ENCODE measurements at places on chromosomes 7 and 10.
A peak's percentile ranks its signal among the peaks of the same experiment; 100 is the strongest.

DNA sequence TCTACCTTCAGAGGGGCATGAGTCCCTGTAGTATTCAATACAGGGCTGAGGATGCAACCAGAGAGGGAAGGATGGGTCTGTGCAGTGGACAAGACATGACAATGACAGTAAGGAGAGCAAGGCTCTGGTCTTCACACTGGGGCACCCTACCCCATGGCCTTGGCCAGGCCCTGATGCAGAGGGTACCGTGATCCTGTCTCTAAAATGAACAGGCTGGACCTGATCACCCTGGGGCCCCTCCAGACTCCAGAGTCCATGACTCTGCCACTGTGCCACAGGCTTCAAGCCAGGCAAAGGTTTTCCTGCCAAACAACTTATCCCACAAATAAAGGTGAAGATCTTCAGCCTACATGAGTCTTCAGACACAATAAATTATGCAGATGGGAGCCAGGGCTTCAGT, 4.9 kb downstream of the MAT1A start:
- DNase-seq: no peak

GRCh38 chr10:48614481-48615390, 9.9 kb upstream of the ARHGAP22 start:
- DNase-seq: no peak

DNA sequence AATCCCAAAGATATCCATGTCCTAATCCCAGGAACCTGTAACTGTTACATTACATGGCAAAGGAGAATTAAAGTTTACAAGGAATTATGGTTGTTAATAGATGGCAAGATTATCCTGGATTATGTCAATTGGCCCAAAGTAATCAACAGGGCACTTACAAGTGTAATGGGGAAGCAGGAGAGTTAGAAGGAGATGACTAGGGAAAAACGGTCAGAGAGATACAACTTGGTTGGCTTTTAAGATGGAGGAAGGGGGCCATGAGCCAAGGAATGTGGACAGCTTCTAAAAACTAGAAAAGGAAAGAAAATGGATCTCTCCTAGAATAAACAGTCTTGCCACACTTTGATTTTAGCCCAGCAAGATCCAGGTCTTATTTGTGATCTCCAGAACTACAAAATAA, 3.3 kb downstream of the JMJD1C start:
- DNase-seq: no peak

DNA sequence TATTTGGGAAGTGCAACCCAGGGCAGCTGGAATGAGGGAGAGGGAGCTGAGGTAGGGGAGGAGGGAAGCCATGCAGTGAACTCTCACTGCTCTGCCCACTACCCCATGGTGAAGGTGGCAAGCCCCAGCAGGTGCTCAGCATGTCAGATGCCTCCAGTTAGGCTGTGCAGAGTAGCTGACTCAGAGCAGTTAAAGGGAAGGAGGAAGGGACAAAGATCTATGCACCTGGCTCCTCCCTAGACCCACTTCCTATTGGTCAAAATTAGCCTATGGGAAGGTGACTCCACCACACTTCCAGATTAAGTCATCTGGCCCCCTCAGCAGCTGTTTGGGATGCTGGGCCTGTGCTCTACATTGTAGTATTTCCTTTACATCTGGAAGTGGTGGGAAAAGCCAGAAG, 125.7 kb upstream of the MTPN start:
- no peak for DNase-seq

DNA sequence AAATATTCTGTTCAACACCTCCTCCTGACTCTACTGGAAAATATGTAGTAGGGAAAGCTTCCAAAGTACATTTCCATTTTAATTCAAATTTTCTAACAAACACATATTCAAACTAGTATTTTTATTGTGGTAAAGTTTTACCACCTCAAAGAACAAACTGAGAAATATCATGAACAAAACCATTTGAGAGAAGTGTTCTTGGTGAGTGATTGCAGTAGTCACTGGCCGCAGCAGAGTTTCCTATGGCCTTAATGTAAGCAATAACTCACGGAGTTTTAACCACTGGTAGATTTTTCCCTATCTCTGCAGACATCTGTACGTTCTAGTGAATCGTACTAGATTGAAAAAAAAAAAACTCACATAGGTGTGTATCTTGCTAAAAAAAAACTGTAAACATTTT, 487.0 kb upstream of the FZD8 start:
- no peak for DNase-seq

DNA sequence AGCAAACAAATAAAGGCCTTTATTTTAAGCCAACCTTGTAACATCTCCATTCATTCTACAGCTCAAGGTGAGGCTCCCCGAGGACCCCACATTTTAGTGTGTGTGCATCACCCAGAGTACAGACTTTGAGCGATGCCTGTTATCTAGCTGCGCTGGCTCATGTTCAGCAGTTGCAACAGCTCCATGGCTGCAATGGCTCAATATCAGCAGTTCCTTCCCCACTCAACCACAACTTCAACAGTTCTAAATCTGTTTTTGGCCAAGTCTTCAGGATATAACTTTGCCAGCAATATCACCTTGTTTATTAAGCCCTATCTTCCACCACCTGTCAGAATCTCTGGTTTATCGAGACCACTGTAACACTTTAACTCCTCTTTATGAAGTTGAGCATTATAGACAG, 95.8 kb downstream of the WNT2 start:
- DNase-seq: no peak

DNA sequence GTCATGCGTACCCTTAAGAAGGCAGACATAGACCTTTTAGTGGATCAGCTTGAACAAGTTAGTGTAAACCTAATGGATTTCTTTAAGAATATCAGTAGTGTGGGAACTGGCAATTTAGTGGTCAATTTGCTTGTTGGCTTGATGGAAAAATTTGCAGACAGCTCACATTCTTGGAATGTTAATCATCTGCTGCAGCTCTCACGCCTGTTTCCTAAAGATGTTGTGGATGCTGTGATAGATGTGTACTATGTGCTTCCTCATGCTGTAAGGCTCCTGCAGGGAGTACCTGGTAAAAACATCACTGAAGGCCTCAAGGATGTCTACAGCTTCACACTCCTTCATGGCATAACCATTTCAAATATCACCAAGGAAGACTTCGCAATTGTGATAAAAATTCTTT, 103.4 kb downstream of the ABCA13 start:
- no peak for DNase-seq

DNA sequence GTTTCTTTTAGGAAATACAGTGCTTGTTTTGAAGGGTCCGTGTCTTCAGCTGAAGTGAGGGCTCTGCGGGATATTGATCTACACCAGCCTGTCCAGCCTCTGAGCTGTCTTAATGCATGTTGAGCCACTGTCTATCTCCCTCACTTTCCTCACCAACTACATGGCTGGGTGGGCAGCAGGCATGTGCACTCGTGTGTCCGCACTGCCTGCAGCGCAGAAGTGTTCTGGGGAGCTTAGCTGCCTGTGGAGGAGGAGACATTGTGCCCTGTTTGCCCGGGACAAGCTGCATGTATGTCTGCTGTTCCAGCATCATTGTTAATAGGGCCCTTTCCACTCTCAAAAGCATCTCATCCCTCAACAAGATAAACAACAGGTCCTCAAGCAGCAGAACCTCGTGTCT, 133.1 kb upstream of the EEPD1 start:
- no peak for DNase-seq

GRCh38 chr7:31302356-31302755, 38.2 kb downstream of the NEUROD6 start:
- no peak for DNase-seq

- DNase-seq: peak; percentile 75
Measured at GRCh38 chr10:73956476-73957359, 41.2 kb upstream of the VCL start.

GRCh38 chr7:25624833-25625232, 396.5 kb upstream of the NPVF start:
- DNase-seq: no peak

DNA sequence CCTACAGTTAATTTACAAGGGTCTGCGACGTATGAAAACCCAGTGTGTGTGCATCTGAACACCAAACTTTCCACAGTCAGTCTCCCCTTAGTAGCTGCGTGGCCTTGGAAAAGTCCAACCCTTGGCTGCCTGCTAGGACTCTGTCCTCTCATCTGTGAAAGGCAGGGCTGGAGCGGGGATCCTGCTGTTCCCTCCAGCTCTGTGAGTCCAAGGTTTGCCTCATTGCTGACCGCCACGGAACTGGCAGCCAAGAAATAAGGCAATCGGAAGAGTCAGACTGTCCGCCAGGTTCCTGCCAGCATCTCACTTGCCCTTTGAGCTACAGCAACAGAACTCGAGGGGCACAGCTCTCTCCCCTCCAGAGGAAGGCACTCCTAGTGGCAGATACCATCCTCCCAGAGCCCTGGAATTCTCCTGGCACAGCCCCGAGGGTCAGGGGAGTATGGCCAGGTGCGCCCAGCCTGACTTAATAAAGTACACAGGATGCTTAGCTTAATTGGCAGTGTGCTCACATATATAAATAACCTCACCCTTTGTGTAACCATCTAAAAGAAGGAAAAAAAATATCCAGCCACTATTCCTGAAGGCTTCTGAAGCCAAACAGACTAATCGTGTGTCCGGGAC, 530.1 kb upstream of the FOXK1 start:
- DNase-seq: no peak

DNA sequence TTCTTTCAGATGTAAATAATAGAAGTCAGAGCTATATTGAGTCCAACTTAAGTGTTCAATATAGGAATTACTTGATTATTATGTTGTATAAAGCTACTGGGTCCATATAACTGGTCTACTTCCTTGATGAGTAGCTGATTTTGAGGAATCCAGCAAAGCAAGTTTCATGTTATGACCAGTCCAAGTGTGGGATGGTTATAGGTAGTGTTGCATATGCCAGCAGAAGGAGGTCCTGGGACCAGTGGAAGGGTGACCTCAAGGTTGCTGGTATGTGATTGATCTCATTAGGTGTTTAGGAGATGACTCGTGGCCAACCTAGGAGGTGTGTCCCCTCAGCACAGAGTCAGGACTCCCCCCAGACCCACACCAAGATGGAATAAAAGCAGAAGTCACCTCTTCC, 551.5 kb downstream of the KCNMA1 start:
- no peak for DNase-seq

- DNase-seq: no peak
Measured at GRCh38 chr10:78473006-78473405, 439.3 kb downstream of the RPS24 start.

GRCh38 chr7:154777489-154777888, 225.4 kb downstream of the PAXIP1 start:
- DNase-seq: no peak

DNA sequence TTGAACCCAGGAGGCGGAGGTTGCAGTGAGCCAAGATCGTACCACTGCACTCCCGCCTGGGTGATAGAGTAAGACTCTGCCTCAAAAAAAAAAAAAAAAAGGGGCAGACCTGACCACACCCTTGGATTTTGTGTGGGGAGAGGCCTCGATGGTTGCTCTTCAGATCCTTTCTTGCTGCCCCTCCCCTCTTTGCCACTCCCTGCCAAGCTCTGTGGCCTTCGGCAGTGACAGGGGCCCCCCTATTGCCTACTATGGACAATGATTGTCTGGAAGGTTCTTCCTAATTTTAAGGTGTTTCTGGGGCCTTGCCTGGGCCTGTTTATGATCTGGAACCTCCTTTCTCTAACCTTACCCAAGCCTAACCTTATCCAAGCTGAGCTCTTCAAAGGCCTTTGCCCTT, 795 bp downstream of the PRF1 start:
- DNase-seq: no peak

DNA sequence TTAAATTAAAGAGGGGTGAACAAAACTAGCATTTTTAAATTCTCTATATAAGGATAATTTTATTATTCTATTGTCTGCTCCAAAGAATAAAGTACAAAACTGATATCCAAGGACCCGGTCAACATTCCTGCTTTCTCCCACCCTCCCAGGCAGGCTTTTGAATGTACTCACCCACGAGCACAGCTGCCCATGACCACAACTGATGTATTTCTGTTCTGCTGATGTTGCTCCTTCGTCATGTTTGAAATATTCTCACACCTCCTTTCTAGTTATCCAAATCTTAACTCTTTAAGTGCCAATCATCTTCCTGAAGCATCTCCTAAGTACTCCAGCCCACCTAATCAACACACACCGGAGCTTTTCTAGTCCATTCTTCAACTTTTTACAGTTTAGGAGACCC, 46.7 kb downstream of the CALD1 start:
- DNase-seq: no peak

DNA sequence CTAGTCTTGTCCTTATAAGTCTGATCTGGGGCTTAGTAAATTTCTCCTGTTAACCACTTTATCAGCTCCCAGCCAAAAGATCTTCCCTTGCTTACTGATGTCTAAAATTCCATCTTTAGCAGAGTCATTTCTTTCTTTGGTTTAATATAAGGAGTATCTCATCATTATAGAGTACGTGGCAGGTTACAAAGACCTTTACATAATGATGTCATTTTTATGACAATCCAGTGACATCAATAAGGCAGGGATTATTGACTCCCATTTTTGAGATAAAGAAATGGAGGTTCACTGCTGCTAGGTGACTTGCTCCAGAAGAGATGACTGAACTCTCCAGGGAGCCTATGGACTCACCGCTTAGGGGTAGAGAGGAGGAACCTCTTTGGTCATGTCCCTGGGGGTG, 8.1 kb upstream of the IFRD1 start:
- DNase-seq: no peak

GRCh38 chr7:38232502-38233366, 40.7 kb downstream of the TARP start:
- no peak for DNase-seq

GRCh38 chr7:83579740-83580139, 69.2 kb downstream of the SEMA3E start:
- no peak for DNase-seq

Measured in RCC 7860 (cell line).